ENCODE measurements at places on chromosomes 7 and 10. TPM values are rescaled to one million over a fixed set of nuclear protein-coding genes. Genes with fewer than 3 reads are reported as not detected.

- H3K27ac ChIP-seq = no peak overlapping the region
- DNase-seq = no peak
- no peaks in the 10 kb centered on the region for H3K36me3 ChIP-seq
- no peaks in the 10 kb centered on the region for H3K27me3 ChIP-seq
These were observed 73.8 kb upstream of the CDK1 start for GRCh38 chr10:60704471-60704870.

DNA sequence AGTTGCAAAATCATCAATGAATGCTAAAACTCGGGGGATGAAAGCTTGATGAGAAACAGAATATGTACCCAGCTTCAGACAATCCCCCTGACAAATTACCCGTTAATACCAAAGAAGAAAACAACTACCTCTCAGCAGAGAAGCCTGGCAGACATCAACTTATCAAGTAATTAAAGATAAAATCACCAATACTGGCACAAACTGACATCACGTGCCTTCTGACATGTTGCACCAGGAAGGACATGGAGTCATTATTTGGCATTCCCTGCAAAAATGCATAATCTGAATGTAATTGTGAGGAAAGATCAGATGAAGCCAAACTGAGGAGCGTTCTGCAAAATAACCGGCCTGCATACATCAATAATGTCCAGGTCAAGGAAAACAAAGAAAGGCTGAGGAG lies 7.7 kb downstream of the SLIT1 start:
- H3K4me3 ChIP-seq = no peak overlapping the region
- DNase-seq = no peak
- no peaks in the 10 kb centered on the region for H3K36me3 ChIP-seq
- H3K27me3 ChIP-seq = peaks cover 41% of the 10 kb centered on the region
- no peak overlapping the region for H3K27ac ChIP-seq
- peaks cover 1% of the 10 kb centered on the region for H3K4me1 ChIP-seq

DNA sequence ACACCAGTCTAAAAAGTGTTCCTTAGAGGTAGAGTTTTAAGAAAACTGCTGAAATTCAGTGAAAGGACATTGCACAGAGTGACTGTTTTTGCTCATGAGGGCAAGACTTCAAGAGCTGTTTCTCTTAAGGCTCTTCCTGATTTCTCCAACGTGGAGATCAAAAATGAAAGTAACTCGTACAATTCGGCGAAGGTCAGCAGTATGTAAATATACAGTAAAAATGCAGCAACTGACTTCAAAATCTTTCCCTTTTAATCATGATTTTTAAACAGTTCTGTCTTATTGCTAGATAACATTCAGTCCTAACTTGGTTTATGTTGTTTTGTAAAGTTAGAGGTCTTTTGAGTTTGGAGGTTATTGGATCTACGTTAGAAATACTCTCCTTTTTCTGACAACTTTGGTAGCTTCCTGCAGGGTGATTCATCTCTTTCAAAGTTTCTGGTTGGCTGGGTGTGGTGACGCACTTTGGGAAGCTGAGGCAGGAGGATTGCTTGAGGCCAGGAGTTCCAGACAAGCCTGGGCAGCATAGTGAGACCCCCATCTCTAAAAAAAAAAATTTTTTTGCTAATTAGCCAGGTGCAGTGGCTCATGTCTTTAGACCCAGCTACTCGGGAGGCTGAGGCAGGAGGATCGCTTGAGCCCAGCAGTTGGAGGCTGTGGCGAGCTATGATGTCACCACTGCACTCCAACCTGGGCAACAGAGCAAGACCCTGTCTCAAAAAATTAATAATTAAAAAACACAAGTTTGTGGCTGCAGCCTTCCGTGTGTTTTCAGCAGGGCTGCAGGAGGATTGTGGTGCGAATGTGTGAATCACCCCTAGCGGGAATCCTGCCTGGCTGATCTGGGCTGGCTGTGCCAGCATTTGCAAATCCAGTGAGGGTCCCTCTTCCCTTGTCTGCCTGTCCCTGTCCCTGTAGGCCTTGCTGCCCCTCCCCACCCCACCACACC lies 29.2 kb upstream of the AP5Z1 start:
- H3K36me3 ChIP-seq = peaks cover 29% of the 10 kb centered on the region
- H3K27me3 ChIP-seq = no peaks in the 10 kb centered on the region
- H3K27ac ChIP-seq = peak overlapping the region; percentile 98
- no peak for DNase-seq

DNA sequence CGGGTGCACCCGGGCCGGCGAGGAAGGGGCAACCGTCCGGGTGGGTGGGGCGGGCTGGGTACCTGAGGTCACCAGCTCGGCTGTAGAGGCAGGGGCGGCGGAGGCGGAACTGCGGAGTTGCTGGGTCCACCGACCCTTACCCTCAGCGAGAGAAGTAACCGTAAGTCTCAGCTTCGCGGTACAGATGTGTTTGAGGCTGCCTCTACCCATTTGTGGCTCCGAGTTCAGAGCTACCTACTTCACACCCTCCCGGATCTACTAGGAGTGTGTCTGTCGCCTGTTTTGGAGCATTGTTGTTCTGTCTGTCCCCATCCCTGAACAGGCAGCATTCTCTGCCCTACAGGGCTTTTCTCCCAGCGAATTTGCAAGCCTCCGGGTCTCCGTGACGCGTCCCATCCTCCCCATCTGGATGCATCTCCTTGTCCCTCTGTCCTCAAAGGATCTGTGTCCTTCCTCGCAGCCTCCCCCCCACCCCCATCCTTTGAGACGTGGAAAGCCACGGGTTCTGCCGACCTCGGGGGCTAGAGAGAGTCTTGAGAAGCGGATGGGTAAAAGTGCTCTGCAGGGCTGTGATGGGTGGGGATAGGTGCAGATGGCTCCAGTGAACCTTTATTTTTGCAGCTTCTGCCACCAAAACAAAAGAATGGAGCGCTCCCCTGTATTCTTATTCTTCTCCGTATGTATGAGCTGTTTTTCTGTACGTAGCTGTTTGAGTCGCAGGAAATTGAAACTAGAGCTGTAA lies 757 bp downstream of the ANKIB1 start:
- no peaks in the 10 kb centered on the region for H3K27me3 ChIP-seq
- peak overlapping the region; percentile 86 for H3K27ac ChIP-seq
- peaks cover 4% of the 10 kb centered on the region for H3K36me3 ChIP-seq
- DNase-seq = no peak

GRCh38 chr7:16463520-16463919 lies 2.0 kb downstream of the SOSTDC1 start:
- no peak for DNase-seq
- H3K4me1 ChIP-seq = peaks cover 12% of the 10 kb centered on the region
- no peaks in the 10 kb centered on the region for H3K36me3 ChIP-seq
- H3K27me3 ChIP-seq = peaks cover 9% of the 10 kb centered on the region
- H3K27ac ChIP-seq = no peak overlapping the region
- no peak overlapping the region for H3K4me3 ChIP-seq

DNA sequence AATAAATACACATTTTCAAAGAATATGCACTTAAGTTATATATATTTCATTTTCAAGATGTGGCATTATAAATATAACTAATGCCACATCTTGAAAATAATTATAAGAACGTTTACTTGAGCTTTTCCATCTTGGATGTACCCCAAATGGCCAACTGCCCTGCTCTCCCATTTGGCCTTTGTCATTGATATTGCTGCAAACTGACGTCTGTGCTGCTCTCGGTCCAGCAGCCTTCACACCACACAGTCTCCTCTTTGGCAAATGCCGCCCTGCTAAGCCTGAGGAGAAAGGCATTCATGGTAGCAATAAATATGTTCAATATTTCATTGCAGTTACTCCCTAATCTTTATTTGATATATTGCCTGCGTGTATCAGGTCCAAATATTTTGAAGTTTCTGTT lies 384.6 kb upstream of the ADARB2 start:
- no peaks in the 10 kb centered on the region for H3K36me3 ChIP-seq
- no peak for DNase-seq
- H3K27ac ChIP-seq = peak overlapping the region; percentile 33
- no peaks in the 10 kb centered on the region for H3K27me3 ChIP-seq

- no peaks in the 10 kb centered on the region for H3K27me3 ChIP-seq
- DNase-seq = no peak
- H3K36me3 ChIP-seq = peaks cover 8% of the 10 kb centered on the region
- H3K4me3 ChIP-seq = no peak overlapping the region
- H3K4me1 ChIP-seq = peaks cover 44% of the 10 kb centered on the region
These were observed 184.1 kb downstream of the BICC1 start for GRCh38 chr10:58696736-58697135.

- H3K4me3 ChIP-seq = peak overlapping the region; percentile 20
- H3K27ac ChIP-seq = peak overlapping the region; percentile 94
- H3K36me3 ChIP-seq = no peaks in the 10 kb centered on the region
- no peaks in the 10 kb centered on the region for H3K27me3 ChIP-seq
- peaks cover 85% of the 10 kb centered on the region for H3K4me1 ChIP-seq
- DNase-seq = no peak
These were observed 52.6 kb downstream of the CAV1 start for GRCh38 chr7:116577320-116577871.

DNA sequence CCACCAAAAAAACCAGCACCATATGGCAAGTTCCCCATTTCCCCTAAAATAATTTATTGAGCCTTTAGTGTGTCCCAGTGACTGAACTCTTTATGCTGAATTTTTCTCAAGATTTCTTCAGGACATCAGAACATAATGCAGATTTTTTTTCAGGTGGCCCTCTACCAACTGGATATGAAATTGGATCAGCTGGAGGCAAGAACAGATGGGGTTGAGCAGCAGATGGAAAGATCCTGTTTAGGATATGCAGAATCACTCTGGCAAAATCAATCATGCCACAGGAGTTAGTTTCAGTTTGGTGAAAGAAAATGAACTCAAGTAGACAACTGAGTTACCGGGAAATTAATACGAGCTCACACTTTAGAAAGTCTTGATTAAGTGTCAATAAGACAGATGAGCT lies 761.5 kb upstream of the C7orf33 start:
- no peaks in the 10 kb centered on the region for H3K4me1 ChIP-seq
- H3K27me3 ChIP-seq = peaks cover 3% of the 10 kb centered on the region
- H3K4me3 ChIP-seq = no peak overlapping the region
- H3K27ac ChIP-seq = no peak overlapping the region
- no peaks in the 10 kb centered on the region for H3K36me3 ChIP-seq

DNA sequence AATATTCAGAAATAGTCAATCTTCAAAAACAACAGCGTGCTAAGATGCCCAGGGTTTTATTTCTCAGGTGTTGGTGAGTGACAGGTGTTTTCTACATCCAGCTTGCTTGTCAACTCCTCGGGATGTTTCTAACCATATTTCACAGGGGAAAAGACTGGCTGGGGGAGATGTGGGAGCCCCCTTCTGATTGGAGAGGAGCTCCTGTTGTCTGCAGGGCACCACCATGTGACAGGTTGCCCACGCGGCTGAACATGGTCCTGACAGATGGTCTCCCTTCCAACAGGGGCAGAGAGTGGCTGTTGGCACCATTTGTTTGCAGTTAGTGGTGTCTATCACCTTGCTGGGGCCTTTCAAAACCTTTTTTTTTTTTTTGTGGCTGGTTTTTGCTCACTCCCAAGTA lies 16.5 kb upstream of the GPR26 start:
- H3K36me3 ChIP-seq = no peaks in the 10 kb centered on the region
- peak; percentile 57 for DNase-seq
- no peak overlapping the region for H3K4me3 ChIP-seq
- no peak overlapping the region for H3K27ac ChIP-seq
- no peaks in the 10 kb centered on the region for H3K4me1 ChIP-seq
- no peaks in the 10 kb centered on the region for H3K27me3 ChIP-seq

DNA sequence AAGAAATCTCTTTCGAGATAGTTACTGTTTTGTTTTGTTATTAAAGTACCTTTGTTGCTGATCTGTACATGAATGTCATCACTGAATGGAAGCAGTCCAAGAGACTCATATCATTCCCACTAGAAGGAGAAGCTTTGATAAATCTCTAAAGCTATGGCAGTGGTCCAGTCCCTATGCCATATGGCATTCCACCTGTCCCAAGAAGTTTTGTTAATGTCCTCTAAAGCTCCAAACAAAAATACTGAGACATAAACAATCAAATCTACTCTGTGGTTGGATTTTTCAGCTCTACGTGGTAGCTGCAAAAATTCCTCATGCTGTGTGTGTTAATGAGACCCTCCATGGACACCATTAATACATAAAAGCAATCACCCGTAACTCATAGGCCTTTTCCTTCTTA lies 94.1 kb downstream of the LRRN3 start:
- H3K27me3 ChIP-seq = no peaks in the 10 kb centered on the region
- no peaks in the 10 kb centered on the region for H3K36me3 ChIP-seq
- H3K4me3 ChIP-seq = no peak overlapping the region
- no peak for DNase-seq
- H3K4me1 ChIP-seq = no peaks in the 10 kb centered on the region

DNA sequence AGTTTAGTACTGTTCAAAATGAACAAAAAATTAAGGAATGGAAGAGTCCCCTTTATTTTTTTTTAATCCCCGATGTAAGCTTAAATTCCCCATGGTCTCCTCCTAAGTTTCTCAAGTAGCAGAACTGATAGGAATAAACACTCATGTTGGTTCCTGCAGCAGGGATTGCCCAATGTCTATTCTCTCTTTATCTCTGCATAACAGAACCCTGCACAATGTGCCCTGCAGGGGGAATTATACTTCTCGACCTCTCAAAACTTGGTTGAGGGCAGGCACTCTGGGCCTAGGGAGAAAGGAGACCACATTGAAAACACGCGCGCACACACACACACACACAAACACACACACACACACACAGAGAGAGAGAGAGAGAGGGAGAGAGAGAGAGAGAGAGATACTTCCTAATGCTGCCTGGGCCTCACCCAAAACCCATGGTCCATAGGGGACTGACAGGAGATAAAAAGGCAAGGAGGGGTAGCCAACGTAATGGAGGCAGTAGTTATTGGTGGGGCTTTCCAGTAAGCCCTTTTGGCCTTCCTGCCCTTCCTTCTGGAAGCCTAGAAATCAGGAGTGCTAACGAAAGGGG lies 22.7 kb downstream of the JAZF1 start:
- no peak for DNase-seq
- H3K4me1 ChIP-seq = peaks cover 40% of the 10 kb centered on the region
- no peaks in the 10 kb centered on the region for H3K27me3 ChIP-seq
- no peak overlapping the region for H3K4me3 ChIP-seq
- H3K27ac ChIP-seq = no peak overlapping the region
- H3K36me3 ChIP-seq = peaks cover 2% of the 10 kb centered on the region

GRCh38 chr7:33395340-33395739 lies 266.0 kb downstream of the BBS9 start:
- H3K4me1 ChIP-seq = no peaks in the 10 kb centered on the region
- H3K27ac ChIP-seq = no peak overlapping the region
- H3K36me3 ChIP-seq = peaks cover 10% of the 10 kb centered on the region
- H3K4me3 ChIP-seq = no peak overlapping the region

DNA sequence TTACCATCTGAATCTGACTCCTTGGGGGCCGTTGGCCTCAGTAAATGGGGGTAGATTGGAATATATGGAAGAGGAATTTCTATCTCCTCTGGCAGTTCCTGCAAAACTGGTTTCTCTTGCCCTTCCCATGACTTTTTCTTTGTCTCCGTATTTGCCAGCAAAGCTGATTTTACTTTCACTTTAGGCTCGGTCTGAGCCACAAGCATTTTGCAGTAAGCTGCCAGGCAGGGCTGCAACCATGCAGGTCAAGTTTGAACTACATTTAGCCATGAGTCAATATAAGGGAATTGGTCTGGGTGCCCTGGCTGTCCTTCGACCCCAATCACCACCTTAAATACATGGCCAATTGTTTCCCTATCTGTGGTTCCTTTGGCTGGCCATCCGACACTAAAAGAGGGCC lies 104.3 kb downstream of the TRIM24 start:
- H3K4me3 ChIP-seq = no peak overlapping the region
- H3K27ac ChIP-seq = no peak overlapping the region
- H3K36me3 ChIP-seq = peaks cover 73% of the 10 kb centered on the region

KIF11 gene
- 9.2 TPM for total RNA-seq

NKX2-3 gene
- total RNA-seq = not detected

RPP38 gene
- 17.9 TPM for total RNA-seq

SPDYE2 gene
- not detected for total RNA-seq

ANKRD61 gene
- total RNA-seq = not detected

KCNMA1 gene
- 98.1 TPM for total RNA-seq

C10orf105 gene
- total RNA-seq = not detected

CLDN3 gene
- total RNA-seq = not detected

PNLIPRP2 gene
- not detected for total RNA-seq
